ENCODE measurements at places on chromosomes 4 and X.

DNA sequence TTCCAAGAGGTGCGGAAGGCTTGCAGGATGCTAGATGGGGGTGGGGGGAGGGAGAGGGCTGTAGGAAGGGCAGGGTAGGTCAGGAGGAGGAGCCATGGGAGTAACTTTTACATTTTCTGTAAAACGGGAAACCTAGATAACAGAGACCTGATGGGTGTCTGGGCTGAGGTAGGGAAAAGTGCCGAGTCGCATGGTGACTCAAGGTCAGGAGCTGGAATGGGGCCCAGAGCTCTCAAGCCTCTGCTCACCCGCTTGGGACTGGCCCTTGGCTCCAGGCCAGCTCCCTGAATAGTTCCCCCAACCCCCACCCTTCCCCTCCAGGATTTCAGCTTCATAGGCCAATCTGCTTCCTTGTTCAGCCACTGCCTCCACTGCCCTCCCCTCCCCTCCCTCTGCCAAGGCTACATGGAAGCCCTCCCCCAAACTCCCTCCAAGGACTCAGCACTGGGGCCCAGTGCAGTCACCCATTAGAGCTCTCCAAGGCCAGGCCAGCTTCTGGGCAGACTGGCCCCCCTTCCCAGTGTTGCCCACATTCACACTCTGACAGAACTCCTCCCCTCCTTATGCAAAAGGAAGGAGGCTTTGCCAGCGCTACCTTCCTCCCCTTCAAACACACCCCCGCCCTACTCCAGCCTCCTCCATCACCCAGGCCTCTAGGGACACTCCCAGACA is 43.6 kb downstream of the TSC22D3 start:
- peak; percentile 81 for DNase-seq

DNA sequence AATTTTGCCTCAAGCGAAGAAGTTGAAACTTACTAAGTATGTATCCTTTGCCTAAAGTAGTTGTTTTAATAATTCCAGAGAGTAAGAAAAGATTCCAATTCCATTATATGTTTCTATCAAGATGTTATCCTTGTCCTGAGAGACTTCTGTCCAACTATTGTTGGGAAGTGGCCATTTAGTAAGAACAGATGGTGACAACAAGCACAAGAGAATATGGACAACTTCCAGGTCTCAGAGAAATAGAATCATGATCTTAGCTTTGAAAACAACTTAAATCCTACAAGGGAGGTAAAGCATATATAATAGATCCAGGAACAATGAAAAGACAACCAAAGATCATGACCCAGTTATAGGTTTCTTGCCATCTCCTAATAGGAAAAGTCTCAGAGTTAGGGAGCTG is 486.6 kb upstream of the PCDH10 start:
- no peak for DNase-seq

GRCh38 chrX:53071604-53072417 is 10.4 kb upstream of the TSPYL2 start:
- DNase-seq = peak; percentile 56

- peak; percentile 30 for DNase-seq
These were observed 19.2 kb downstream of the SUPT20HL2 start for GRCh38 chrX:24294619-24295018.

DNA sequence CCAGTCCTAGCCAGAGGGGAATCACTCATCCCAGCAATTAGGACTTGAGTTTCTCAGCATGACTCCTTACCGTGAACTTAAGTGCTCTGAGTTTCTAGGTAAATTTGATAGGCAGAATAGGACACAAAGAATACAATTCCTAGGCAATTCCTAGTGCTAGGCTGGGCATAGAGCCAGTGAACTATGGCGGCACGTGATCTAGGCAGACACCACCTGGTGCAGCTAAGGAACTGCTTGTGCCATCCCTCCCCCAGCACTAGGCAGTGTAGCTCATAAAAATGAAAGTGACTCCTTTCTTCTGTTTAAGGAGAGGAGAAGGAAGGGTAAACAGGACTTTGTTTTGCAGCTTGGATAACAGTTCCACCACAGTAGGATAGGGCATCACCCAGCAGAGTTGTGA is 736.3 kb upstream of the PCDH7 start:
- no peak for DNase-seq

GRCh38 chrX:153608376-153608775 is 9.4 kb upstream of the CCNQ start:
- DNase-seq = no peak

GRCh38 chr4:37594099-37594498 is 92.1 kb downstream of the RELL1 start:
- no peak for DNase-seq

DNA sequence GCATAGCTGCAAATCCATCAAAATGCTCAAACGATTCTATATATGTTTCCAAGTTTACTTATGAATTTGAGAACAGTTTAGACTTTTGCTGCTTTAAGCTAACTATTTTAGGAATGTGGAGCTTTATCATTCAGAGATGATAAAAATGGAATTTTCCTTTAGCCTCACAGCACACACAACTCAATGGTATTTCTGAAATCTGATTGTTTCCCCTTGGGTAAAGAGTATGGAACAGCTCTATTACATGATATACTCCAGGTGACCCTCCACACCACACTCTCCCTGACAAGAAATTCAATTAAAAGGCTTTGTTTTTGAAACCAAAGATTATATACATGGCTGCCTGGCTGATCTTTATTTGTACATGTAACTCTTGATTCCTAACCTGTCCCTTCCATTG is 120.0 kb downstream of the LUZP4 start:
- peak; percentile 64 for DNase-seq

DNA sequence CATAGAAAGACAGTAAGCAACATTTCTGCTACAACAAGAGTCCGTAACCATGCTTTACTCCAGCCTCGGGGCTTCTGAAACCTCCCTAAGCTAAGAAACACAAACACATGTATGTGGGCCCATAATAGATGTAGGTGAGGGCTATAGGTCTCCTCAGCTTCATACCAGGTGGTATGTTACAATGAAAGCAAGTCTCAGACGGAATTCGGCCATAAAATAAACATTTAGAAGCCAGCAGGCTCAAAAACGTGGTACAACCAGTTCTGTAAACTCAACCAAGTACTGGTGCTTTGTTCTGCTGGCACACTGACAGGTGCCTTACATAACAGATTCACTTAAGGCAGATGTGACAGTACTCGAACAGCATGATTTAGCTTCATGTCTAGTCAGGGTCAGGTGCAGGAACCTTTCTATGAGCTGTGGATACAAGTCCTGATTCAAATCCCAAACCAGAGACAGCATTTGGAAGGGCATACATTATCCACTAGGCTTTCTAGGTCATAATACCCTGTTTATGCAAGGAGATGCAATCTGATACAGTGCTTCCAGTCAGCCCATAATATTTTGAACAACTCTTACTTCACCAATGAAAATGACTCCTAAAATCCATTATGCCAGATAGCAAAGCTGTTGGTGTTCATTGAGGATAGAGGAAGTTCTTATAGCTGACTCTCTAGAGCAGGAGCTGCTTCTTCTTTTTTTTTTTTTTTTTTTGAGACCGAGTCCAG is 113.8 kb upstream of the ENPP6 start:
- DNase-seq = no peak

- DNase-seq = no peak
These were observed 10.8 kb upstream of the LDB2 start for GRCh38 chr4:16909281-16909680.

DNA sequence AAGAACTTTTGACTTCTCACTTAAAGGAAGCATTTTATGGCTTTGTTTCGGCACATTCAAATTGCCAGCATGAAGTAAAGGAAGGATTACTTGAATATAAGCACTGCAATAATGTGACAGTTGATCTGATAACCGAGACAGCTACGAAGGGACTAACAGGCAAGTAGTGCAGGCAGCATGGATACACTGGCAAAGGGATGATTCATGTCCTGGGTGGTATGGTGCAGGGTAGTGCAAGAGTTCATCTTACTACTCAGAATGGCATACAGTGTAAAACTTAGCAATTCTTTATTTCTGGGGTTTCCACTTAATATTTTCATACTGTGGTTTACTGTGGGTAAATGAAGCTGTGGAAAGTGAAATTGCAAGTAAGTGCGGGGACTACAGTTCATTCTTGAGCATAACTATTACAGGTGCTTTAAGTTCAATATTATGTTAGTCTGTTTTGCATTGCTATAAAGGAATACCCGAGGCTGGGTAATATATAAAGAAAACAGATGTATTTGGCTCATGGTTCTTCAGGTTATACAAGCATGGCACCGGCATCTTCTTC is 611.8 kb downstream of the SPOCK3 start:
- DNase-seq = no peak

- peak; percentile 6 for DNase-seq
These were observed 589.2 kb upstream of the NR3C2 start for GRCh38 chr4:149031399-149031798.

GRCh38 chr4:160319868-160320260 is 1217.0 kb downstream of the RAPGEF2 start:
- DNase-seq = no peak

DNA sequence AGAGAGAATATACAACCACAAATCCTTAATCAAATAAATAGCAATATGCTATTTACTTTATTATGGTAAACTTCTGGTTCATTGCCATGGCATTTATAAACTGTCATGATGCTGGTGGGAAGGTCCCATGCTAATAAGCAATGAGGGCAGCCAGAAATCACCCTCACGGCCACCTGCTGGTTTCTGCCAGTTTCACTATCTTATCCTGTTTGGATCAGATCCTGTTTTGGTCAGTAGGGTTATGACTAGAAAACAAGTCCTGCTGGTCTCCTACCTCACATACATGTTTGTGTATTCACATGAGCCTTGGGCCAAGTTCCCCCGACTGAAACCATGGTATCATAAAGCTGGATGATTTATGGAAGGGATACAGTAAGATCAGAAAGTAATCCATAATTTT is 28.1 kb downstream of the XAGE5 start:
- no peak for DNase-seq

DNA sequence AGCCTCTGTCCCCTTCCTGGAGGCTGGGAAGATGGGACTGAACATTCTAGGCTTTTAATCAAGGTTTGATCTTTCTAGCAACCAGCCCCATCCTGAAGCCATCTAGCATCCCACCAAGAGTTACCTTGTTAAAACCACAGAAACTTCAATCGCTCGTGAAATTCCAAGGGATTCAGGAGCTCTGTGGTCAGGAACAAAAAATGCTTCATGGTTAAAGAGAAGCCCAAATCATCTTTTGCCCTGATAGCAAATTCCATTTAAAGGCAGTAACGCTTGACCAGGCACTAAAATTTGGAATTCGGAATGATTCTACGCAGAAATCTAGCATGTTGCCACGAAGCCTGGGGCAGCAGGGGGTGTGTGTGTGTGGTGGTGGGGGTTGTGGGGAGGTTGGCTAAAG is 47.8 kb downstream of the CASP6 start:
- DNase-seq = no peak

DNA sequence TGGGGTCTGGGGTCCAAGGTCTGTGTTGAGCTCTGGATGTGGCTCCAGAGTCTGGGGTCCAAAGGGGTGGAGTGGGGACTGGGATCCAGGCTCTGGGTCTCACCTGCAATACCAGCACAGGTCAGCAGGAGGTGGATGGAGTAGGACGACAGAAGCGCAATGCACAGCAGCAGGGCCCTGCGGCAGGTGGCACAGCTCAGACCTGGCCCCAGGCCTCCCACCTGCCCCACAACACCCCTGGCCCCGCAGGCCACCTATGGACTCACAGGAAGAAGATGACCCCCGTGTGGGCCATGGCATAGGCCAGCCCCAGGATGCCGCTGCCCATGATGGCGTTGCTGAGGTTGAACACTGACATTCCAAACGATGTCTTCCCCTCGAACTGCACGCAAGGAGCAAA is 3.4 kb downstream of the SLC38A5 start:
- no peak for DNase-seq

DNA sequence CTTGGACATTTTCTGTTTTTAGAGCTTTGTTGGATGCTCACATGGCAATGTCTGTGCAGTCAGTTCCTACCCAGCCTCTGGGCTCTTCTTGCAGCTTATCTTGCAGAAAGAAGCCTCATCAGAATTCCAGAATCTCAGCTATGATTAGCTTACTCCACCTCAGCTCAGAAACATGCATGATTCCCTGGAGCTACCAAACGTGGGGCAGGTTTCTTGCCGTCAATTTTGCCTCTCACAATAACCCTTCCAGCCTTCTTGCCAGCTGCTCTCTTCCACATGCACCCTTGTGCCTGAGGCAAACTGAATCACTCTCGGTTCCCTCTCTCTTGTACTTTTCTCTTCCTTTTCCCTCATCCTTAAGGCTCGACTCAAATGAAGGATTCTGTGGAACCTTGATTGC is 141.4 kb downstream of the PTTG2 start:
- peak; percentile 68 for DNase-seq

- DNase-seq = no peak
These were observed 129.3 kb downstream of the AKAP4 start for GRCh38 chrX:50071494-50071893.

DNA sequence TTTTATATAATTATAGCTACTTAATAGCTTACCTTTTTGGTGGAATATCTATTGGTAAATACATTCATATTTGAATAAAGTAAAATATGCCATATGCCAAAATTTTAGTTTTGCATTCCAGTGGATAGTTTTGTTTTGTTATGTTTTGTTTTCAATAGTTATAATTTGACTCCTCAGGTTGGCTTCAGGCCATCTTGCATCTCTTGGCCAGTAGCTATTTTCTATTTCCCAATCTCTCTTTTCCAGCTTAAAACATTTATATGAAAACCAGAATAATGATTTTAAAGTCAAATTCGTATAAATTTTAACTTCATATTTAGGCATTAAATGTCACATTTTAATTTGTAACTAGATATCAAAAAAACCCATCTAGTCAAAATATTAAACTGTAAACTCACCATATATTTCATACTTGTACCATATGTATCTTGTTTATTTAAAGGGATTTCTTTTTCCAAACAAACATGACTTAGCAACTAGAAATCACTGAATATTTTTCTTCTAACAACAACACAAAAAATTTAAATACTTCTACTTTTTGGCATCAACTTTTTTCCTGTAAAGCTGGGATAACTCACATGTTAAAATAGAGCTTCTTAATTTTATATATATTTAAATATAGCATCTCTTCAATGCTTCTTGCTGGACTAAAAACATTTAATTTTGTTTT is 1209.6 kb downstream of the PCDH7 start:
- DNase-seq = no peak

DNA sequence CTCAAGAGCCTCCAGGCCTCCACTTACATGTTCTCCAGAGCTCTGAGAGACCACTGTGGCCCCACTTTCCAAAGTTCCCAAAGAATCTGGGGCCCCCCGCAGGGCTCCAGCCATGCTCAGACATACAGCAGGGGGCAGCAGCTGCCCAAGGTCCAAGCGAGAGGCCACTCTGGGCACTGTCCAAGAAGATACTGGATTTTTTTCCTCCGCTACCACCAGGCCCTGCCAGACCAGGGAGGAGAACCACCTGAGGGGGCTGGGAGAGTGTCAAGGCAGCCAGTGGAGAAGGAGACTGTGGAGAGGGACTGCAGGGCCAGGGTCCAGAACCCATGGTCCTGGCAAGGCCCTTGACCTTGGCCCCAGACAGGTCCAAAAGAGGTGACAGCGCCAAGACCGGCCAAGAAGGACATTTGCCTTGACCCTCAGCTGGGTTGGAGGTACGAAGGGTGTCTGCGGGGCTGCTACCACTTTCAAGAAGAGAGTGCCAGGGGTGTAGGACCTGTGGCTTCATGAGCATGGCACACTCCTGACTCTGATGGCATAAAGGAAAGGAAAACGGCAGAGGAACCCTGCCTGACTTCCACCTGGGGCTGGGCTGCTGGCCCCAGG is 5.3 kb downstream of the EMD start:
- DNase-seq = no peak
